Hematopoietic multipotent progenitor cell (in vitro differentiated cells): ENCODE measurements at places on chromosomes 2 and 18. TPM values are rescaled to one million over a fixed set of nuclear protein-coding genes. Genes with fewer than 3 reads are reported as not detected.

Gene PRKAG3
- not detected for total RNA-seq

Gene OSR1
- under 0.01 TPM for total RNA-seq

Gene GPAT2
- total RNA-seq: 11.8 TPM

Gene ATOH8
- under 0.01 TPM for total RNA-seq

GRCh38 chr18:1499265-1499664 lies 594.6 kb downstream of the ADCYAP1 start:
- DNase-seq: peak; percentile 30

GRCh38 chr18:34707670-34708069 lies 2.4 kb upstream of the DTNA start:
- DNase-seq: no peak

- no peak for DNase-seq
These were observed 66.9 kb upstream of the FZD5 start for GRCh38 chr2:207836521-207837133.

GRCh38 chr18:48719974-48720654 lies 181.3 kb downstream of the CTIF start:
- no peak for DNase-seq

DNA sequence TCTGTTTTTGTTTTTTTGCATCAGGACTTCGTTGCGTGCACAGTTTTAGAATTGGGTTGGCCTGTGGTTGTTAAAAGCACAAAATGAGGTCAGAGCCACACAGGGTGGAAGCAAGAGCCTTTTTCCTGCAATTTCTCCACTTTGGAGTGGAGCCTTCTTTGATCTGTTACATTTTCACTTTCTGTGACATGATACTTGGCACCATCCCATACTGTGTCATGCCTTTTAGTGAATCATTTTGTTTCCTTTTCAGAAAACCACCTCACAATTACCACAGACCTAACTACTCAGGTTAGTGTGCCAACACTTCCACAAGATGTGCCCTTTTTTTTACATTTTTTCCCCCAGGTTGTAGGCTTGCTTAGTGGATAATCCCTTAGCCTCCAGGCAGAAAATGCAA lies 32.5 kb downstream of the MERTK start:
- no peak for DNase-seq

DNA sequence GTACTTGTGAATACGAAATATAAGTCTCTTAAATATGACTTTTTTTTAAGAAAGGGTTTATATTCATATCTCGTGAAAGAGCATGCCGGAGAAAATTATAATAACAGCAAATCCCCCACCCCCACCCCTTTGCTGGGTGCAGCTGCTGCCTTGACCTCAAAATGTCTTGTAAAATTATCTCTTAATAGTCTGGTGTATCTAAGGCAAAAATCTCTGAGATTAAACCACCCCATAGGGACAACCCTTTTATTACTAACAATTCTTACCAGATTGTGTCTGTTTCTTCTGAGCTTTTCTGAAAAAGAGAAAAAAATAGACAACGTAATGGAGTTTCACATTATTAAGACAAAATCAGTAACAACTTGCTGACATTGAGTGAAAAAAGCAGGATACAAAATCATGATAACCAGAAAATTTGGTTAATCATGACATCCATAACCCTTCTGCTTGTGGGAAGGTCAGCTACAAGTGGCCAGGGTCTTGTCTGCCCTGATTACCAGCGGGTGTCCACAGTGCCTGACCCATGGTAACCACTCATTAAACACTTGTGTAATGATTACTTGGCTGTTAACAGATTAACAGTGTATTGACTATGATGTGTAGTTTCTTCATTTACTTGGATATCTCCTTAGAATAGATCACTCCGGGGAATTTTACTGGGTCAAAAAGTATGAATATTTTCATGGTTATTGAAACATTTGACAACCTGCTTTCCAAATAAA lies 1.5 kb downstream of the STRADB start:
- DNase-seq: no peak

DNA sequence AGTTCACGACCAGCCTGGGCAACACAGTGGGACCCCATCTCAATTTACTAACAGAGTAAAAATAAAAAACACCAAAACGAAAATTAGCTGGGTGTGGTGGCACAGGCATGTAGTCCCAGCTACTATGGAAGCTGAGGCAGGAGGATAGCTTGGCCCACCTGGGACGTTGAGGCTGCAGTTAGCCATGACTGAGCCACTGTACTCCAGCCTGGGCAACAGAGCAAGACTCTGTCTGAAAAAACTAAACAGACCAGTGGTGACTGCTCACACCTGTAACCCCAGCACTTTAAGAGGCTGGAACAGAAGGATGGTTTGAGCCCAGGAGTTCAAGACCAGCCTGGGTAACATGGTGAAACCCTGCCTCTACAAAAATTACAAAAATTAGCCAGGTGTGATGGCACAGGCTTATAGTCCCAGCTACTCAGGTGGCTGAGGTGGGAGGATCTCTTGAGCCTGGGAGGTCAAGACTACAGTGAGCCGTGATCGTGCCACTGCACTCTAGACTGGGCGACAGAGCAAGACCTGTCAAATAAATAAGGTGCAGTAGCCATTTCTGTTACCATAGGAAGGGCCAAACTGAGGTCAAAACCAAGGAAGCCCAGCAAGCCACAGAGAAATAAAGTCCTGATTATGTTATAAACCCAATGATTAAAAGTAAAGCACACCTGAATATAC lies 14.0 kb downstream of the USP34 start:
- no peak for DNase-seq

DNA sequence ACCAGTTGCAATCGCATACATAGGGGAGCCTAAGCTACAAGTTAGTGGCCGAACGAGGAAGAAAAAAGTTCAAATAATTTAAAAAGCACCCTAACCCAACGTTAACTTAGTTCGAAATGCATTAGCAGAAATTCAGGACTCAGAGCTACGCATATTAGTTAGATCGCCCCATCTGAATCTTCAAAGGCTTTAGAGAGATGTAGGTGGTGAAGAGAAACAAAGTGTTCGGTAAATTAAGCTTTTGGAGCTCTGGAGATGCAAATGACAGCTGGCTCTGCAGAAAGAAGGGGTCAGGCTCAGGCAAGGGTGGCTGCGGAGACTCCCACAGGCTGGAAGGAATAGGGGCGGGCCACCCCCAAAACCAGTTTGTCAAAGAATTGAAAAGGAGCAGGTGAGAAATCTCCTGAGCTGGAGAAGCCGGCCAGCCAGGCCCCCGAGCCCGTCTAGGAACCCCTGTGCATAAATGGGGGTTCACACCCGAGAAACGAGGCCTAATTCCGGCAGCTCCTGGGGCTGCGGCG lies 621 bp downstream of the TXNL1 start:
- no peak for DNase-seq

DNA sequence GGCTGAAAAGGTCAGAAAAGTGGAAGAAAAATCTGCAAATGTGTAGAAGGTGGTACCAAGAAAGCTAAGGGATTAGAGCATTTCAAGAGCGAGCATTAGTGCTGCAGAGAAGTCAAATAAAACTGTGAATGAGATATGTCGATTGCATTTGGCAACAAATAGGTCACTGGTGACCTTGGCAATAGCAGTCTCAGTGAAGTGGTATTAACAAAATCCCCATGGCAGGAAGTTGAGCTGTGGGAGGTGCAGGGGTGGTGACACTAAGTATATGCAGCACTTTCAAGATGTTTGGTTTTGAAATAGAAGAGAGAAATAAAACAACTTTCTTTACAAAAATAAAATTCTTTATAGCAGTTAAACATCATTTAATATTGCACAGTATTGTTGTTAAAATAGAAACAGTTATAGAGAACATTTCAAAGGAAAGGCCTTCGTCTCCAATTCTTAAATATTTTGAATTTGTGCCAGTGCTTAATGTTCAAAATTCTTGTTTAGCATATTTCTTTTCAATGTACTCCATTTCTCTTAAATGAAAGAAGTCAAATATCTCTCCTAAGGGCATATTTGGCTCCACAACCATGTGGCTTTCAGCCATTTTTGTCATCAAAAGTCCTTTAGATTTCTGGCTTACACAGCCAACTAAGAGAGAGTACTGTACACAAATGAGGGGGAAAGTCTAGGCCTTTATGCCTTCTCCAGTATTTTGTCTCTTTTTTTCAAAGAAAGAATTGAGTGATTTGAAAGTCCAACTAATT lies 443.0 kb upstream of the MMADHC start:
- no peak for DNase-seq

GRCh38 chr2:240018071-240018750 lies 6.9 kb downstream of the NDUFA10 start:
- no peak for DNase-seq

- no peak for DNase-seq
These were observed 149.3 kb downstream of the COL6A3 start for GRCh38 chr2:237264480-237265219.

GRCh38 chr2:158665536-158666302 lies 129.4 kb upstream of the DAPL1 start:
- no peak for DNase-seq

- DNase-seq: no peak
These were observed 364.4 kb upstream of the ID2 start for GRCh38 chr2:8317418-8317817.

- DNase-seq: no peak
These were observed 46.4 kb upstream of the IL1RL1 start for GRCh38 chr2:102264952-102265351.
